ENCODE measurements at places on chromosomes 6 and 20. TPM values are rescaled to one million over a fixed set of nuclear protein-coding genes. Genes with fewer than 3 reads are reported as not detected.

The LST1 gene
- not detected for total RNA-seq

The OR2H2 gene
- not detected for total RNA-seq

The GDAP1L1 gene
- not detected for total RNA-seq

The OPRM1 gene
- not detected for total RNA-seq

The ADAM33 gene
- total RNA-seq, result 136 TPM

The RBM38 gene
- 7.3 TPM for total RNA-seq

The SAMD3 gene
- 5.1 TPM for total RNA-seq

The PRIM2 gene
- total RNA-seq, result 37.7 TPM

The GPR6 gene
- total RNA-seq, result not detected

The DZANK1 gene
- total RNA-seq, result 1.3 TPM

The MAP7 gene
- 2.0 TPM for total RNA-seq

The UNC93A gene
- not detected for total RNA-seq

The RAMACL gene
- 2.5 TPM for total RNA-seq

The RNF182 gene
- total RNA-seq, result 3.8 TPM

The PDRG1 gene
- 3.3 TPM for total RNA-seq

The PNPLA1 gene
- not detected for total RNA-seq

The OOEP gene
- total RNA-seq, result not detected

The ZFP57 gene
- 0.17 TPM for total RNA-seq

The TRIM39 gene
- total RNA-seq, result 12.7 TPM

The FRS3 gene
- total RNA-seq, result 2.8 TPM

The CDC40 gene
- 32.4 TPM for total RNA-seq

All from smooth muscle cell of trachea (primary cell).